ENCODE measurements at places on chromosomes 2 and 18. TPM values are rescaled to one million over a fixed set of nuclear protein-coding genes. Genes with fewer than 3 reads are reported as not detected.

DNA sequence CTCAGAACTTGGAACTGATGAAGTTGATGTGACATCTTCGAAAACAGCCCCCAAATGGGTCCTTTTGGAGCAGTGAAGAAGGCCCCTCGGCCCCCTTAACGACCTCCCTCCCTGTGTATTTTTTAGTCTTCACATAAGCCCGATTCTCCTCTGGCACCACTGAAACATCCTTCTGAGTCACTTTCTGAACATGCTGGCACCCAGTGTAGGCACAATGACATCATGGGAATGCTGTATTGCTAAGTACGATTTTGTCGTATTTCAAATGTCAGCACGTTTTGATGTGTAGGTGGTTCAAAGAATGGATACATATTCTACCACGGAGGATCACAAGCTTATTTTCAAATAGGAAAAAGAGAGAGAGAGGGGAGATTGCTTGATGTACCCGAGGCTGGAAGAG lies 111.7 kb upstream of the RIOK3 start:
- DNase-seq, result no peak

GRCh38 chr18:77054606-77055428 lies 77.8 kb downstream of the MBP start:
- DNase-seq, result peak; percentile 92

DNA sequence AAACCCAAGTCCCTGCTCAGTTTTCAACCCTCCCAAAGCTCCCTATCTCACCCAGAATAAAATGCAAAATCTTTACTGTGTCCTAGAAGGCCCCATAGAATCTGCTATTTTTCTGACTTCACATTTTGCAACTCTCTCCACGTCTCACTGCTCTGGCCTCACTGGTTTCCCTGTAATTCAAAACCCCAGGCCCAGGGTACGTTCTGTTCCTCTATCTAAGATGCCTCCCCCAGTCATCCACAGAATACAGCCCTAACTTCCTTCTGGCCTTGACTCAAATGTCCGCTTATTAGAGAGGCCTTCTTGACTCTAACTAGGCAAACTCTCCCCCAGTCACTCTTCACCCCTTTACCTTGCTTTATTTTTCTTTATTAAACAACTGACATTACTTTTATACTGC lies 42.0 kb downstream of the FAM161A start:
- no peak for DNase-seq

The CABYR gene
- total RNA-seq, result 7.3 TPM

The RESP18 gene
- total RNA-seq, result not detected

The MYL12B gene
- total RNA-seq, result 415 TPM

- DNase-seq, result no peak
Observed at GRCh38 chr2:226671141-226671676, 128.4 kb downstream of the IRS1 start.

DNA sequence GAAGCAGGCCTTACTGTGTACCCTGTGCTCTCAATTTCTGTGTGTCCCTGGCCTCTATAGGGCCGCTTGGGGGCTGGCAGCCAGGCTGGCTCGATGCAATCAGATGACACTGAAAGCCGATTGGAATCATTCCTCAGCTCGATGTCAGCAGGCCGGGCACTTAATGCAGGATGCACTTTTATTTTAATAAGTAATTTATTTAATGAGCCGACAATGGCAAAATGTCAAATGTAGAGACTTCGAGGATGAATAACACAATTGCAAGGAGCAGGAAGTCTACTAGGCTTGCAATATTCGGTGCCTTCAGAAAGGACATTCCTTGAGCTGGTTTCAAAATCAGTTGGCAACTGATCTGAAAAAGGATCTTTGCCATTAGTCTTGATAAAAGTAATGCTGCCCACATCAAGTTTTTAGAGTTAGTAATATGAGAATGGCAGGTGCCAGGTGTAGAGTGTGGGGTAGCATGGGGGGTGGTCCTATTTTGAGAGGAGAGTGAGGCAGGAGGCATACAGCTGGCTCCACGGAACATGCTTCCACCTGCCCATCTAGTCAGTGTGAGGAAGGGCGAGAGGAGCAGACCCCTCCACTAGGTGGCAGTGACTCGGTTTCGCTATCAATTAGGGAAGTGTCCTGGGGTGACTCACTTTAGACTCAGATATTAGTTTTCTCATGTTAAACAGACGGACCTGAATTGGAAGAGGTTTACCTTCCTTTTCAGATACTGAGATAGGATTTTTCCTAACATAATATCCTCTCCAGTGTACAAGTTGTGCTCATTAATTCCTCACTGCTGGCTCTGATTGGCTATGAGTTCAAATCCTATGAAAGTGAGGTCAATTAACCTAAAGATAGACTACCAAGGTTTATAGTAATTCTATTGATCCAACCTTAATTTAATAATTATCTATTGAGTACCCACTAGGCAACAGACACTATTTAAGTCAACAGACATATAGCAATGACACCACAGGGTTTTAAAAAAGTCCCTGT lies 80.9 kb downstream of the NABP1 start:
- no peak for DNase-seq

Data from fibroblast of the aortic adventitia (primary cell).